ENCODE measurements at places on chromosomes 3 and 15.

DNA sequence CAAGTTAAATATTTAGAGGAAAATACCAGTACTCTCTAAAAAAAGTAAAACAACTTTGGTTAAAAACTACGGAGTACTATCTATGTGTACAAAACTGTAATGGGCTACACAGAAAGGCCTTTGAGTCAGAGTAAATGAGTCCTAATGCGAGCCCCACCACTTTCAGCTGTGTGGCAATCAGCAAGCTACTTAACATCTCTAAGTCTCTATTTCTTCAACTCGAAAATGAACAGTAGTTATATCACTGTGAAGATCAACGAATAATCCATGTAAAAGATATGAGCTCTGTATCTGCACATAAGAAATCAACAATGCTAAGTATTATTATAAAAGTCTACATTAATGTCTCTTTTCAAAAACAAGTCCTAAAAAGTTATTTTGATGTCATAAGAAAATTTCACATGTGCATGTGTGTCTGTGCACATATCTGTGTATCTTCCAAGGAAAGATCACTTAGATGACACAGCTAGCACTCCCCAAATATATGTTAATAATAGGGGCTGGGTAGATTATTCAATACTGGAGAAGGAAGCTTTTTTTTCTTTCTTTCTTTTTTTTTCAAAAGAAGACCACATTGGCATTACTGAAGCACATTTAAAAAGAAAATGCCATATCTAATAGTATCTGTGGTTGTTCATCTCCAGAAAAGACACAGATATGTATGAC is 58.8 kb downstream of the TBC1D5 start:
- DNase-seq: no peak

DNA sequence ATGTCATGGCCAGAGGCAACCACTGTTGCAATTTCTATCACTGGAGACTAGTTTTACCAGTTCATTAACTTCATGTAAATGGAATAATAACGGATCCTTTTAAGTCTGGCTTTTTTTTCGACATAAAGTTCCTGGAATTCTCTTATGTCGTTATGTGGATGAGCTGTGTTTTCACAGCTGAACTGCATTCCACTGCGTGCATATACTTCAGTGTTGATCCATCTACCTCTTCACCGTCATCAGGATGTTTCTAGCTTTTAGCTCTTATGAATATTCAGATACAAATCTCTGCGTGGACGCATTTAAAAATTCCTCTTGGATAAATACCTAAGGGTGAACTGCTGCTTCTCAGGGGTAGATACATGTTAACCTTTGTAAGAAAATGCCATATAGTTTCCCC is 15.6 kb upstream of the CYFIP1 start:
- DNase-seq: no peak

DNA sequence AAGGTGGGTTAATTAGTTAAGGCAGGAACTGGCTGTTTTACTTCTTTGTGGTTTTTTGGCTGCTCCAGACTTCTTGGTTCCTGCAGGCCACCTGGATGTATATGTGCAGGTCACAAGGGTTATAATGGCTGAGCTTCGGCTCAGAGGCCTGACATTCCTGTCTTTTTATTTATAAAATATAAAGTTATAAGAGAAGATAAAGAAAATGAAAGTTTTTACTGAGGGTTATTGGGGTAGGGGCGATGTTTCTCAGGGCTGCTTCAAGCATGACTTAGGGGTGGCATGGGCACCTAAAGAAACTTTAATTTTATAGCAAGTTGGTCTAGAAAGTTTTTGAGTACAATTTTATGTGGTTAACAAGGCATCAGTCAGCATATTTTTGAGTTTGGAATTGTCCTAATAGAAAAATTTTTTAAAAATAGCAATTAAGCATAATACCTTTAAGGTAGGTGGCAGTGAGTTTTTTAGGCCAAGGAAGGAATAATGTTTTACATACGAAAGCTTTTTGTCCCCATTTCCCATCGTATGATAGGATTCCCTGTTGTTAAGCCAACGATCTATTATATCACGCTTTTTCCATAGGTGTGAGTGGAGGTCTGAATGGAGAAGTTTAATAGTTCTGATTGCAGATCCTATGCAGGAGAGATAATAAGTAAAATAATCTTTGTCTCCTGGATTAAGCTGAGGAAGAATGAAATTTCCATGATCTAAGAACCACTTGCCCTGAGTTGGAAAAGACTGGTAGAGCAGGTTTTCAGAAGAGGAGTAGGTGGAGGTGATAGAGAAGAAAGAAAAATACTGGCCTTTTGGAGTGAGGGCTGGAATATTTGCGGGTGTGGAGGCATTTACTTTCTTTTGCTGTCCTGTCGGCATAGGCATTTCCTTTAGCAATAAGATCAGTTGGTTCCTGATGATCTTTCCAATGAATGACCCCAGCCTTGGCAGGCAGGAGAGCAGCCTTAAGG is 10.1 kb downstream of the STRIT1 start:
- no peak for DNase-seq

GRCh38 chr3:47741925-47742324 is 39.8 kb downstream of the SMARCC1 start:
- no peak for DNase-seq

- DNase-seq: no peak
Measured at GRCh38 chr3:122387709-122388108, 3.7 kb downstream of the FAM162A start.

Data from coronary artery (tissue), 2 donors.